ENCODE measurements at places on chromosomes 7 and 10.

DNA sequence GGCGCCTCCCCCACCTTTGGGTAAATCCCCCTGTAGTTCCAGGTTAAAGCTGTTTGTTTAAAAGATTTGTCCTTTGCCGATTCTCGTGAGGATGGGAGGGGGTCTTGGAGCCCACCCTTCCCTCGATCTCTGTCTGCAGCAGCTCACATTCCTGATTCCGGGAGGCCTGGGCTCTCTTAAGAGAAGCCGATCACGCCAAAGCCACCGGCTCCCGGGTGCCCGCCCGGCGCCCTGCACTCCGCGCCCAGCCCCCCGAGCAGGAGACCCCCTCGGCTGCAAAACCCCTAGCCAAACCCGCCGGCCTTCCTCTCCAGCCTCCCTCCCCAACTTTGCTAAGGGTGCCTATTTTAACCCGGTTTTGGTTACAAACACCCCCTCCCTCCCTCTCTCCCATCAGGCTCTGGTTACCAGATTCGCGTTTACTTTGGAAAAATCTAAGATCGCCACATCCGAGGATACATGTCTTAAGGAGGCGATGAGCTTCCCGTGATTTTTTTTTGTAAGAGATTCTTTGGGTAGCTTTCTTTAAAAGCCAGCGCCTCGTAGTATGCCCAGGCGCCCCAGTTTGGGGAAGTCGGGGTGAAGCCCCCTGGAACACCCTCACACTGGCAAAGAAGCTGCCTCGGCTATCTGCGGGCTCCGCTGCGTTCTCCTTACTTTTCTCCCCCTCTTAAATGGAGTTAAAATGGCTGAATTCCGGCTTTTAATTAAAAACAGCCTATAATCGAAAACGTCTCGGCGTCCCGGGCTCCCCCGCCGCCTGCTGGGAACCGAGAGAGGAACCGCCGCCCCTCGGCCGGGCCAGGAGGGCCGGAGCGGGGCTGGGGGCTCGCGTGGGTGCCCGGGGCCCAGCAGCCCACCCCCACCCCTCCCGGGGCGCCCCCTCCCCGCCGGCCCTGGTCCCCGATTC lies 983 bp downstream of the TNRC18 start:
- no peak for DNase-seq

DNA sequence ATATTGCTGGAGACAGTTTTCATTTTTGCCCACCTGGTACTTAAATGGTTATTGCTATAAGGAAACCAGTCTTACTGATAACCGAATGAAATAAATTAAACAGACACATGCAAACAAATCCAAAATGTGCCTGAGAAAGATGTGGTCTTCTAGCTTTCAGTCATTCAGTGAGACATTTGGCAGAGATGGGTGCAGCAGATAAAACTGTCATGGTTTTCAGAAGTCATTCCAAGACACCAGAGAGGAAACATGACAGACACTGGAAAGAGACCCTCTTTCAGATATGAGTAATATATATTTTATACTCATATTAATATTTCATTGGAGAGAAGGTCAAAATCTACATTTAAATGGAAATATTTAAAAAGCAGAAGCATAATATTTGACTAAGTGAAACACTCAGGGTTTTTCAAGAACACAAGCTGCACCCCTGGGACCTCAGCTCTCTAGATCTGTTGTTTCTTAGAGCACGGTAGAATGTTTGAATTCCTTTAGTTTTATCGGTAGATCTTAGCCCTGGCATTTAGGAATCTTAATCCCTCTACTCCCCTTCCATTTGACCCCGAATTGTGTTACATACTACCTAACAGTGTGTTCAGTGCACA lies 246.1 kb downstream of the AUTS2 start:
- no peak for DNase-seq

DNA sequence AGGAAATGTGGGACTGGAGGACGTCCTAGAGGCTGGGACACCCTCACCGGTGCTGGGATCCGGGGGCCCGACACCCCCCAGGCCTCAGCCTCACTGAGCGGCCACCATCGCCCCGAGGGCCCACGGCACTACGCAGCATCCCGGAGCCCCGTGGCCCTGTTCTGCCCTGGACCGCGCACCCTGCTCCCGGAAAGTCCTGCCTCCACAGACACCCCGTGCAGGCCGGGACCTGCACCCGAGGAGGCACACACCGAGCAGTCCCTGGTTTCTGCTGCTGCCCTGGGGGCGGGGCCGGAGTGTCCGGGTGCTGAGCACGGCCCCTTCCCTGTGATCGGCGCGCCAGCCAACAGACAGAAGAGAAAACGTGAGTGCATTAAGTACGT lies 18.1 kb upstream of the KNDC1 start:
- DNase-seq: no peak

GRCh38 chr10:74988832-74989561 lies 122.5 kb upstream of the SAMD8 start:
- DNase-seq: no peak

DNA sequence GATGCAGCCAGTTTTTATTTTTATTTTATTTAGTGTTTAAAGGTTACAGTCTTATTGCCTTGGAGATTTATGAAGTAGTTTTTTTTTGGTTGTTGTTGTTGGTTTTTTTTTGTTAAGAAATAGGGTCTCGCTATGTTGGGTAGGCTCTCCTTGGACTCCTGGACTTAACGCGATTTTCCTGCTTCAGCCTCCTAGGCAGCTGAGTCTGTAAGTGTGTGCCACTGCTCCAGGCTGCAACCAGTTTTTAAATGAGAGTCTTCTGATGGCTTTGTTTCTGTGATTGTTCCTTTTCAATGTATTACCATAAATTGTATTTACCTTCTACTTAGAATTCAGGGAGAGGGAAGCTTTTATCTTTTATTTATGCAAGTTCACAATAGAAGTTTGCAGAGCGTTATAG lies 62.8 kb downstream of the BICC1 start:
- DNase-seq: no peak

DNA sequence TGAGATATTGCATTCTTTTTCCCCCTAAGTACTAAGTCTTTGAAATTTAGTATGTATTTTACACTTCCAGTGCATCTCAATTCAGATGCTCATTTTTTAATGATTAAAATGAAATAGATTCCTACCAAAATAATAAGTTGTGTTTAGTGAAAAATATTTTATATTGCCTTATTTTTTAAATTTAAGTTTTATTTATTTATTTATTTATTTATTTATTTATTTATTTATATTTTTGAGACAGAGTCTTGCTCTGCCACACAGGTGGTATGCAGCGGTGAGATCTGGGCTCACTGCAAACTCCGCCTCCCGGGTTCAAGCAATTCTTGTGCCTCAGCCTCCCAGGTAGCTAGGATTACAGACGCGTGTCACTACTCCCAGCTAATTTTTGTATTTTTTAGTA lies 95.5 kb downstream of the RPS24 start:
- DNase-seq: no peak

DNA sequence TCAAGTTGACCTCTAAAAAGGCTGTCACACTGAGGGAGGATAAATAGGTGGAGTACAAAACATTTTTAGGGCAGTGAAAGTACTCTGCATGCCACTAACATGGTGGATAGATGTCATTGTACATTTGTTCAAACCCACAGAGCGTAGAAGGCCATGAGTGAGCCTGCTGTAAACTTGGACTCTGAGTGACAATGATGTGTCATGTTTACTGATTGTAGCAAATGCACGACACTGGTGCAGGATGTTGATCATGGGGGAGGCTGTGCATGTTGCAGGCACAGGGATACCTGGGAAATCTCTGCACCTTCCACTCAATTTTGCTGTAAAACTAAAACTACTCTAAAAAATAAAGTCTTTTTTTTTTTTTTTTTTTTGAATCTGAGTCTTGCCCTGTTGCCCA lies 52.5 kb upstream of the GRID1 start:
- no peak for DNase-seq

DNA sequence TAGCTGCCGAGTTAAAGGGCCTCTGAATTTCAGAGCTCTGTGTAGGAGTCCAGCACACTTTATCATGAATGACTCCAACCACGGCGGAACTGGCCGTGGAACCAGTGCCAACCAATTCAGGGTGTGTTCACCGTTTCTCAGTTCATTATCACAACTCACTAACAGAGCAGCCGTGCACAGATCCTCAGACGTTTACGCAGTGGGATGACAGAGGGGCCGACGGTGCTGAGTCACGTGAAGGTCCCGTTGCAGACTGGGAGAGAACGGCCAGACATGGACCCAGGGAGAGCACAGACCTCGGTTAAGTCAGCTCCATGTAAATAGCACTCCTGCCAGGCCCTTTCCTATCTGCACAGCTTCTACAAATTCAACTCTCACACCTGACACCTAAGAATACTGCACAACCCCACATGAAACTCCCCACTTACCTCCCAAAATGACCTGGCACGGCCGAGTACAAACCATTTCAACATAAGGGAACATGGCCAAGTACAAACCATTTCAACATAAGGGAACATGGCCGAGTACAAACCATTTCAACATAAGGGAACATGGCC lies 95.5 kb downstream of the DIP2C start:
- DNase-seq: no peak

GRCh38 chr7:155738652-155739537 lies 73.4 kb downstream of the SHH start:
- DNase-seq: peak; percentile 66

DNA sequence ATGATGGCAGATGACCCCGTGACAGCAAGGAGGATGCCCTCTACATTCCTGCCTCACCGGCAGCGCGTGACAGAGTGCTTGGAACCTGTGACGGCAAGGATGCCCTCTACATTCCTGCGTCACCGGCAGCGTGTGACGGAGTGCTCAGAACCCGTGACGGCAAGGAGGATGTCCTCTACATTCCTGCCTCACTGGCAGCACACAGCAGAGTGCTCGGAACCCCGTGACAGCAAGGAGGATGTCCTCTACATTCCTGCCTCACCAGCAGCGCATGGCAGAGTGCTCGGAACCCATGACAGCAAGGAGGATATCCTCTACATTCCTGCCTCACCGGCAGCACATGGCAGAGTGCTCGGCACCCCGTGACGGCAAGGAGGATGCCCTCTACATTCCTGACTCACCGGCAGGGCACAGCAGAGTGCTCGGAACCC lies 231.0 kb downstream of the DIP2C start:
- DNase-seq: no peak

DNA sequence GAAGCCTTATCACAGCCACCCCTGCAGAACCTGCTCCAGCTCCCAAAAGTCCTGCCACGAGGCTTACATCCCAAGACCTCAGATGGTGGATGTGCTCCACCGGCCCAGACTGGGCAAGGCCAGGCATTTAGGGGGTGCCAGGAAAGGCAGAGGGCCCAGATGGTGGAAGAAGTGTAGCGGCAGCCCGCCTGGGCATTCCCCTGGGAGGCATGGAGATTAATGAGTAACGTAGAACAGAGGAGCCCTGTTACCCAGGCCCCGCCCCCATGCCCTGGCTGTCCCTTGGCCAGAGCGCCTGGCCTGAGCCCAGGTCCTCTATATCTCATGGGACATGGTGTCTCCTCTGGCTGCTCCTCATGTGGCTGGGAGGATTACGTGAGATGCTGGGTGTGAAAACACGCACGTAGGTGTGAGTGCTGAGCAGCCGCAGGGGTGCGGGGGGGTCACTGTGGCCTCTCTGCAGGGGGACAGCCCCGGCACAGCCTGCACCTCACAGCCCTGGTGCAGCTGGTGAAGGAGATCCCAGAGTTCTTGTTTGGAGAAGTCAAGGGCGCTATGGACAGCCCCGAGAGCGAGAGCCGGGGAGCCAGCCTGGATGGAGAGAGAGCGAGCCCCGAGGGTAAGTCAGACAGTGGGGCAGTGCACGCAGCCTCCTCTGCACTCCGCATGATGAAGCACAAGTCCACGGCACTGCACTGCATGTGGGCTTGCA lies 52.9 kb downstream of the ZNF467 start:
- DNase-seq: no peak

- DNase-seq: no peak
Measured at GRCh38 chr7:121328508-121329190, at the start of gene WNT16. TSS of gene WNT16 (plus strand) at chr7:121329000. CDS start at chr7:121329293, 293 bp downstream.

GRCh38 chr10:109358325-109358724 lies 565.0 kb downstream of the XPNPEP1 start:
- no peak for DNase-seq

DNA sequence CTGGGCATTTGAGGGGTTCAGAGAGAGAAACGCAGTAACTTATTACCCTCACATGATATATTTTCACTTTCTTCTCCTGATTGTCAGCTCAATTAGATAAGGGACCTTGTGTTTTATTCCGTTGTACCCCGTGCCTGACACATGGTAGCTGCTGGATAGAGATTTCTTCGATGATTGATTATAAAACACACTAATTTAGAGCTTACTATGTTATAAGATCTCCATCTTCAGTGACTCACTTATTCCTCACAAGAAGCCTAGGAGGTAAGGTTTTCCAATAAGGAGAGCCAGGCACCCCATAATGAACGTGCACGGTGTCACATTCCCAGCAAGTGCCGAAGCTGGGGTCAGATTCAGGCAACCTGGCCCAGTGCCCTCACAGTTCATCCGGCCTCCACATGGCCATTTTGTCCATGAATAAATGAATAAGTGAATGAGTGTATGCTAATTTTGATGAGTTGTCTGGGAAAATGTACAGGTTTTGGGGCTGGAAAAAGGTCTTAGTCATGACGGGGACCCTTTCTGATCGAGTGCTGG lies 138.1 kb upstream of the CDCA7L start:
- no peak for DNase-seq

GRCh38 chr7:138400400-138400886 lies 59.6 kb upstream of the TRIM24 start:
- DNase-seq: no peak

GRCh38 chr7:115474137-115474536 lies 552.2 kb downstream of the MDFIC start:
- no peak for DNase-seq

All from stromal cell of bone marrow (primary cell).